ENCODE measurements at places on chromosomes 11 and 22.

- peak; percentile 99 for DNase-seq
Observed at GRCh38 chr11:86743223-86744118, 56.9 kb upstream of the PRSS23 start.

GRCh38 chr11:71340086-71340606 lies 87.8 kb upstream of the SHANK2 start:
- no peak for DNase-seq

DNA sequence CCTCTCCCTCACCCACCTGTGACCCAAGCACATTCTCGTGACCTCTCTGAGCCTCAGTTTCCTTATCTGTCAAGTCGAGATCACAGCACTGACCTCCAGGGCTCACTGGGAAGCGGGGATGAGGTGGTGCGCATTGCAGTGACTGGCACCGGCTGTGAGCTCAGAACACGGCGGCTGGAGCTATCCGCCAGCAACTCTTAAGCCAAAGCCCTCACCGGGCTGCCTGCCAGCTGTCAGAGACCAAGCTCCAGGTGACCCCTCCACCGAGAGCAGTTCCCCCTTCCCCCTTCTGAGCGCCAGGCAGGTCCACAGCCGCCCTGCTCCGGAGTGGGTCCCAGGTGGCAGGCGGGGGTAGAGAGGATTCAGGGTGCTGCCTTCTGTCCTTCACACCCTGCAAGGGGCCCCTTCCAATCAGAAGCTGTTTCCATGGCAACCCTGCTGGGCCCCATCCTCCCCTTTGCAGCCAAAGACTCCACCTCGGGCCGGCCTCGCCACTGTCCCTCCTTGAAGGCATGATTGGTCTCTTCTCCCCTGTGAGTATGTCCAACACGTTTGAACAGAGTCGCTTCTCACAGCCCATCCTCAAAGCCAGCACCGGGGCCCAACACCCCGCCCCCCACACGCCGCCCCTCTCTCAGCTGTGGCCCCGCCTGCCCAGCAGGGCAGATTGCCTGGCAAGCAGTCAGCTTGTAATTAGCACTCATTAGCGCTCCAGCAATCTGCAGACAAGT lies 98.7 kb downstream of the WNT7B start:
- no peak for DNase-seq

- no peak for DNase-seq
Observed at GRCh38 chr11:70866834-70867233, 385.5 kb downstream of the SHANK2 start.

- no peak for DNase-seq
Observed at GRCh38 chr11:125359130-125359529, 136.9 kb downstream of the FEZ1 start.

- no peak for DNase-seq
Observed at GRCh38 chr22:21921184-21921721, 31.4 kb downstream of the PPM1F start.

GRCh38 chr11:67436459-67437081 lies 912 bp downstream of the PTPRCAP start:
- DNase-seq: no peak

- no peak for DNase-seq
Observed at GRCh38 chr11:28922386-28922981, 814.3 kb downstream of the METTL15 start.

DNA sequence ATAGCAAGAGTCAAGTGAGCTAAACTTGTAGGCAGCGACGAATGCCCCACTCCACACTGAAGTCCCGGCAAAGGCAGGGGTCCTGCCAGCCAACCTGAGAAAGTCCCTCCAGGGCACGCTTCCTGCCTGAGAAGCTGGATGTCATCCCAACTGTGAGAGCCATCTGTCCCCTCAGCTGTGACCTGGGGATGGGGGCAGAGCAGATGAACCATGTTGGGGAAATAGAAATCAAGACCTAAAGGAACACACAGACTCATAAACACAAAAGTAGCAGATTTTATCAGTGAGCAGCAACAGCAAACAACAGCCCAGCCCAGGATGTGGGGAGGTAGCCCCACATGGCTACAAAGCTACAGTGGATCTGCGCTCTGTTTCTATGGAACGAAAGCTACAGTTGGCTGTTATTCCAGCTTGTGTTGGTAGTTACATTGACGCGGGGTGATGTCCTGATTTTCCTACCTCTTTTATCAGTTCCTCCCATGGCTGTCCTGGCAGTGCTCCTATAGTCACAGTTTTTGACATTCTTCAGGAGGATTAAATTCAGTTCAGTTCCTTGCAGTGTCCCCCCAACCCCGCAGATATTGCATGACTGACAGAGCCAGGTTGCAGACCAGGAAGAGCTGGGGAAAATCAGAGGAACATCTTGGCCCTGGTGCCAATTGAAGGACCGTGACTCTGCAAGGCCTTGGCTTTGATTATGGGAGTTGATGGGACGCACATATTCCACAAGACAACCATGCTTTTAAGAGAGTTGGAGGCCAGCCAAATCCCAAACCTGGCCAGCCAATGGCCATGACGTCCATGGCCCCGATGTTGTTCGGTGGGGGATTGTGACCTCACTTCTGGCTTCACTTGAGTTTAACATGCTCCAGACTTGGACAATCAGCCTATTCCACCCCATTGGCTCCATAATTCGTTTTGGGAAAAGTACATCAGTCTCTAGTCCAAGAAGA lies 14.6 kb downstream of the MRGPRD start:
- DNase-seq: no peak

- DNase-seq: no peak
Observed at GRCh38 chr11:34223907-34224306, 118.5 kb downstream of the NAT10 start.

DNA sequence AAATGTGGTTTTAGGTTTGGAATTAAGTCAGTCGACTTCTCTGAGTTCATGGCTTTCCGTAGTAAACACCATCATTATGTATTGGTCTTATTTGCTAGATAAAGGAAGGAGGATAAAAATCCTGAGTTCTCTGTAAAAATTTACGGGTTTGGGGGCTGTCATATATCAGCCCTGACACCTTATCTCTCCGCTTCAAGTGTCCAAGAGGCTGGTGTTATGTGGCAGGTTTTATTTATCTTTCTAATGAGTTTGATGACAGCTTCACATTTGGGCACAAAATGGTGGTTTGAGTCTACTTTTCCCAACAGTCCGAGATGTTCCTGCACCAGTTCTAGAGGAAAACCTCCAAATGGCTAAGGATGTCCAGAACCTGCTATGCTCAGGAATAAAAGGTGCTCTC lies 67.3 kb upstream of the VSTM5 start:
- no peak for DNase-seq

DNA sequence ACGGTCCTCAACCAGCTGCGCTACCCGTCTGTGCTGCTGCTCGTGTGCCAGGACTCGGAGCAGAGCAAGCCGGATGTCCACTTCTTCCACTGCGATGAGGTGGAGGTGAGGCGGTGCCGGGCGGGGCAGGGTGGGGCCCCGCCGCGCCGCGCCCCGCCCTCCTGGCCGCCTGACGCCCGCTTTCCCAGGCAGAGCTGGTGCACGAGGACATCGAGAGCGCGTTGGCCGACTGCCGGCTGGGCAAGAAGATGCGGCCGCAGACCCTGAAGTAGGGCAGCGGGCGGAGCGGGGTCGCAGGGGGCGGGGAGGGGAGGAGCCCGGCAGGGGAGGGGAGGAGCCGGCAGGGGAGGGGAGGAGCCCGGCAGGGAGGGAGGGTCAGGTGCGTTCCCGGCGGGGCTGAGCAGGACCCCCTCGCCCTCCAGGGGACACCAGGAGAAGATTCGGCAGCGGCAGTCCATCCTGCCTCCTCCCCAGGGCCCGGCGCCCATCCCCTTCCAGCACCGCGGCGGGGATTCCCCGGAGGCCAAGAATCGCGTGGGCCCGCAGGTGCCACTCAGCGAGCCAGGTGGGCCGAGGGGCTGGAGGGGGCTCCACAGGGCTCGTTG lies 14.7 kb downstream of the EPS8L2 start:
- DNase-seq: no peak

GRCh38 chr11:3840870-3841425 lies at the start of gene RHOG:
RHOG (minus strand) TSS chr11:3840959; CDS start chr11:3828138, 12,821 bp downstream.
- DNase-seq: peak; percentile 78

- no peak for DNase-seq
Observed at GRCh38 chr22:49305214-49305965, 522.3 kb downstream of the BRD1 start.
